ENCODE measurements at places on chromosomes 2 and 18.

GRCh38 chr2:134139611-134140010, 114.3 kb upstream of the MGAT5 start:
- DNase-seq: no peak

GRCh38 chr18:75116165-75116564, 92.8 kb downstream of the PTGR3 start:
- no peak for DNase-seq

DNA sequence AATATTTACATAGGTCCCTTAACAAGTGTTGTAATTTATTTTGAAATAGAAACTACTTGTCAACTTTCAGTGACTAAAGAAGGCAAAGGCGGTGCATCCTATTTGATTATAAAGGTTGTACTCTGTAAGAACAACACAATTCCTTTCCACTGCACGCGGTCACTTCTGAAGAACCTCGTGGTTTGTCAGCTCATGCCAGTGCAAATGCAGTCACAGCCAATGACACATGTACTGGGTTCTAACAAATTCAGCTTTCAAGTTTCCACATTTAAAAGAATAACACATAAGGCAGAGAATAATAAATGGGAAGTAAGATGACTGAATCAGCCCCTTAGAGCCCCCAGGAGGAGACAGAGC, 39.7 kb downstream of the CYB5A start:
- no peak for DNase-seq

GRCh38 chr2:106009096-106009495, 185.0 kb downstream of the UXS1 start:
- DNase-seq: no peak

DNA sequence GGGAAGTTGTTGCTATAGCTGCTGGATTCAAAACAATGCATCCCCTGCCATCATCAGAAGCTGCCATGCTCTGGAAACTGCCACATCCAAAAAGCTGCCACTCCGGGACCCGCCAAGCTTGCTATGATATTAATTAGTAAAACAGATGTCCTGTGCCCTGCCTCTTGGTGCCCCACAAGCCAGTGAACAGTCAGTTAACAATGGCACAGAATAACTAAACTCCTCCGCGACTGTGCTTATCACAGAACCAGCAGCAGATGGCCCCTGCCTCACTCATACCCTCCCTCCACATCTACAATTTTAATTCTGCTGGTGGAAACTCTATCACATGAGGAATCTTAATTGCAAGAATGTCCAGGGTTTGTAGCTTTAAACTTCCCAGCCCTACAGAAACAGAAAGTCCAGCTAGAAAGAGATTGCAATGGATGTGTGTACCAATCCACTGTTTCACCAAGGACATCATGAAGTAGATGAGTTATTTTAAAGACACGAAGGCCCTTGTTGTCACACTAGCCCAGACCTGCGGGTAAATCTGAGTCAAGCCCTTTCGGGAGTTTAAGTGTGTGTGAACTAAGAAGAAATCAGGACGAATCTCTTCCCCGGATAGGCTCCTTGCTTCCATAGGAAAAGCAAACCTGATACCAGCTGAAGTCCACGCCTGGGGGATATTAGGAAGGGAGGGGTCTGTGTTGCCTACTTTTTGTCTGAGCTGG, 7.4 kb upstream of the ACYP2 start:
- no peak for DNase-seq

DNA sequence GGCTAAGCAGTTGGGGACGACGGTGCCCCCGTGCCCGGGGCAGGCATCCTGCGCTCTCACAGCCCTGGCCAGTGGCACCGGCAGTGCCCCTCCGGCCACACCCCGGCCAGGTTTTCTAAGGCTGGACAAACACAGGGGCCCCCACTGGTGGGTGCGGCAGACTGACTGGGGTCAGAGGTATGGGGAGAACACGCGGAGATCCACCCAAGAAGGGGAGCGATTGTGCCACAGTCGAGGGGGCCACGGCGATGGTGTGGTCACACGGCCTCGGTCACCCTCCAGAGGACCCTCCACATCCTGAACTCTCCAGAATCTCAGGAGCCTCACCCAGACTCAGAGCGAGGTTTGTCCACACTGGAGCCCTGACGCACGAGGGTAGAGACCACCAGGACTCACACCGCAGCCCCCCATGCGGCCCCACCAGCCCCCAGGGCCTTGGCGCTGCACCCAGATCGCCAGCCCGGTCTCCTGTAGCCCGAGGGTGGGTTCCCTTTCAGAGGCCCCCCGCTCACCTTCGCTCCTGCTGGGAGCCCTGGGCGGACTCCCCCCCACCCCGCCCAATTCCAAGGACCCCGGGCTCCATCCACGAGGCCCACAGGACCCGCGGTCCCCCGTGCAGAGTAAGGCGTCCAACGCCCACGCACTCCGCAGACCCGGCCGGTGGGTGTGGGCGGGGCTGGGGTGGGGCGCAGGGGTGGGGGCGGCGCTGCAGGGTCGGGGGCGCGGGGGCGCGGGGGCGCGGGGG, 15.2 kb downstream of the PDCD1 start:
- no peak for DNase-seq

GRCh38 chr2:54348646-54349045, 92.6 kb upstream of the TSPYL6 start:
- DNase-seq: no peak

GRCh38 chr2:173094731-173095130, 19.1 kb downstream of the MAP3K20 start:
- DNase-seq: no peak

DNA sequence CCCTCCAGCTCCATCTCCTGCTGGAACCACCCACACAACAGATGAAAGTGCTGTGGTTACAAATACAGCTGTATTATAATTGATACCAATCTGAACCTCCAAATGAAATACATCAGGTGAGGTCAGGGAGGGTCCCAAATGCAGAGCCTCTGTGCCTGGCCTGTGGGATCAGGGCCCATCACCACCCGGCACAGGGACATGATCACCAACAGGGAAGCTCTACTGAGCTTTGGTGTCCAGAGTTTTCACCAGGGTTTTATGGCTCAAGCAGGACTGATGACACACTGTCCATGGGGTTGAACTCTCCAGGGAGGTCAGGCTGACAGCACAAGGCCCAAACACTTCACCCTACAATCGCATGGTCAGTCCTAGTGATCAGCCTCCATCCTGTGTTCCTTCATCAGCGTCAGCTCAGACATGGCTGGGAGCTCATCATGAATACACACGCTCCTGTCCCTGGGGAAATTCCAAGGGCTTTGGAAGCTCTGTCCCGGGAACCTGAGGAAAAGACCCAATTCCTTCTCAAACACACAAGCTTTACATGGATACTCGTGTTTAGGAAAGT, 3.9 kb upstream of the PXDN start:
- no peak for DNase-seq

- no peak for DNase-seq
These were observed 36.1 kb downstream of the LIMS1 start for GRCh38 chr2:108570416-108570815.

- no peak for DNase-seq
These were observed 54.3 kb downstream of the INPP5D start for GRCh38 chr2:233114421-233114861.

DNA sequence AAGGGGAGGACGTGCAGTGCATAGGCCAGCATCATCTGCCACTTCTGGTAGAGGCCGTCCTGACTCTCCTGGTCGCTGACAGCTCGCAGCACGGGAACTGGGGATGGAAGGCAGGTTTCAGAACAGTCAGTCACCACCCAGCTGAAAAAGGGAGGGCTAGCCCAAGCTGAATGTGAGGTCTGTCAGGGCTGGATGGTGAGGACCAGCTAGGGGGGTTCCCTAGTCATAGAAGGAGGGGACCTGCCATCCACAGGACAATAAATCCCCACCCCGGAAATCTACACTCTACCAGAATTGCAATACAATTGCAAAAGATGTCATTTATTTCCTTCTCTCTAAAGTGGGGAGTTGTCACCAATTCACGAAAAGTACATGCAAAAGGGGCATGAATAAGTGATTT, 15.8 kb downstream of the ABCG5 start:
- DNase-seq: no peak

- peak; percentile 46 for DNase-seq
These were observed 213.0 kb upstream of the CELF4 start for GRCh38 chr18:37778417-37779165.

- DNase-seq: no peak
These were observed 52.5 kb upstream of the APCDD1 start for GRCh38 chr18:10401930-10402329.

DNA sequence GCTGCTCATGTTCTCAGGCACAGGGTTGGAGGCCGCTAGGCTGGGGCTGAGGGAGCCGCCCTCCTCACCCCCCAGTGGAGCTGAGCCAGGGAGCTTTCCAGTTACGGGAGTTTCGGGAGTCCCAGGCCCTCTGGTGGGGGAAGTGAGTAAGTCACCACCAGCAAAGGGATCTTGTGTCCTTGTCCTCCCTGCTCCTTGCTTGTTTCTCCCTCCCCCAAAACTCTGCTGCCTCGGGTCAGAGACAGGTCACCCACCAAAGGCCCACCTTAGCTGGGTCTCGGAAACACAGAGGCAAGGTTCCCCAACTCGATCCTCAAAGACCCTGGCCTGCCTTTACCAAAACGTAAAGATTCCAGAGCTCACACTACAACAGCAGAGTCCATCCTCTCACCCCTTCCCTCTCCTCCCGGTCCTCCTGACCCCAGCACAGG, 60.5 kb upstream of the POMC start:
- DNase-seq: peak; percentile 35

GRCh38 chr2:160566717-160567116, 73.1 kb upstream of the RBMS1 start:
- DNase-seq: no peak

DNA sequence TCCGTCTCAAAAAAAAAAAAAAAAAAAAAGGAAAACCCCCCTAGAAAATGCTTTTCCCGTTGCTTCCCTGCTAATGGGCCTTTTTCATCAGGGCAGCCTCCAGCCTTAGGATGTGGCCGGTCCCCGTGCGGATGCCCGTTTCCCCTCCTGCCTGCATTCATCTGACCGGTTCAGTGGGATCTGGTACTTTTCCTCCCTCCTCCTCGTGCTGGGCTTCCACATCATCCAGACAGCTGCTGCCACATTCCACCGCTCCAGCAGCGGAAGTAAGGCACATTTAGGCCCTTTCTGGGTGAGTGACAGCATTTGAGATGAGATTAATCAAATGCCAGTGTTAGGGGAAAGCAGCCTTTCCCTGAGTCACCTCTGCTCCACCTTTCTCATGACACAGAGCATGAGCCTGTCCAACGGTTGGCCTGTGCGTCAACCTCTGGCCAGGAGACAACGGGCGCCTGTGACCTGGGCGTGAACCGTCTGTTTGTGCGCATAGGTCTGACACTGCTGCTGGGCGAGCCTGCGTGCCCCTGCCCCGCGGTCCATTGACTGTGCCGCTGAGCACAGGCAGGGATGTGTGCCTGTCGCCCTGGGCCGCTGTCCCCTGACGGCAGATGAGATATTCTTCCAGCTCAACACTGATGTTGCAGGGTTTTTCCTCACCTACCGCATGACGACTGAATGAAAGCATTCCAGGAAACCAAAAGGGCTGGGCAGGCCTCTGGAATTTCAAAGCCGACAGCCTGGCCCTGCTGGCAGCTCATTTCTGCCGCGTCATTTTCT, 174.0 kb downstream of the TGIF1 start:
- DNase-seq: peak; percentile 20

DNA sequence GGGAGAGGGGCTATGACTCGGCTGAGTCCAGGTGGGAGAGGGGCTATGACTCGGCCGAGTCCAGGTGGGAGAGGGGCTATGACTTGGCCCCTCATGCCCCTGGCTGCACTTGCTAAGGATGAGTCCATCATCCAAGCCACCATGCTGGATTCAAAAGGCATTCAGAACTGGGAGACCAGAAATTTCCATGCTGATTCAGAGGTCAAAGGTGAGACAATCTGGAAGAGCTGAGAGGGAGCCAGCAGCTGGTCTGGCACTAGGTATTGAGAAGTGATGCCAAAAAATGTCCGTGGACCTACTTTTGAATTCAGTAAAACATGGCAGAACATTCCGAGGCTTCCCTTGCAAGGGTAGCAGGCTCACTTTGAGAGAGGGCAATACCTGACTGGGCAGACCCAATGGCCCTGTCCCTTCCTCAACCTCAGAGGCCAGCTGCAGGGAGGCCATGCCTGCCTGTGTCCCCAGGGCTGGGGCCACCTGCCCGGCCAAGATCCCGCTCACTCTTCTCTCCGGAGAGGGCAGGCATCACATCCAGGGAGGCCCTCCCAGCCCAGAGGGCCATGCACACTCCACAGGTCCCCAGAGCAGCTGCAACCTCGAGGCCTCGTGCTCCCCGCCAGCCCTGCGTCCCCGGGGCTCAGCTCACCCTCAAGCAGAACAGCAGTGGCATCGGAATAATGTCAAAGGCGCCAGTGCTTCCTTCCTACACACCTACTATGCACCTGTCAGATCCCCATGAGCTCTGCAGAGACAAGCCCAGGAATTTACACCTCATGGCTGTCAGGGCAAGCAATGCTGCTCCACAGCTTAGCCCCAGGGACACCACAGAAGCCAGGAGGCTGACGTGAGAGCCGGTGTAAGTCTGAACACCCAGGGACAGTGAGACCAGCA, 80.2 kb upstream of the GPC1 start:
- DNase-seq: no peak

DNA sequence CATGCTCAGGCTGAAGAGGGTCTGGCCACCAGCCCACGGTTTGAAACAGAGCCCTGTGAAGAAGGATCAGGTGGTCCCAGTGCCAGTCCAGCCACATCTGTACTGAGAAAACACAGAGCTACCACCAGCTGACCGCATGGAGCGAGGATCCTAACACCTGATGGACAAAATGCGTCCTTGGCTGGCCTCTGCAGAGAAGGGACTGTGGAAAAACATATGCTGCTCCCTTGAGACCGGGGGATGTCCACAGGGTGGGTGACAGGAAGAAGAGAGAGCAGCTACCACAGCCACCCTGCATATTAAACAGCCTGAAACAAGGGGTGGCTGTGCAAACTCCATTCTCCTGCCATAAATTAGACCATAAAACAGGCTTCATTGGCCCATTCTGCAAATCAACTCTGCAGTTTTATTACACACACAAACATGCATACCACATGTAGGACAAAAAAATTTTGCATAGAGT, 137.2 kb downstream of the BCL2 start:
- no peak for DNase-seq

DNA sequence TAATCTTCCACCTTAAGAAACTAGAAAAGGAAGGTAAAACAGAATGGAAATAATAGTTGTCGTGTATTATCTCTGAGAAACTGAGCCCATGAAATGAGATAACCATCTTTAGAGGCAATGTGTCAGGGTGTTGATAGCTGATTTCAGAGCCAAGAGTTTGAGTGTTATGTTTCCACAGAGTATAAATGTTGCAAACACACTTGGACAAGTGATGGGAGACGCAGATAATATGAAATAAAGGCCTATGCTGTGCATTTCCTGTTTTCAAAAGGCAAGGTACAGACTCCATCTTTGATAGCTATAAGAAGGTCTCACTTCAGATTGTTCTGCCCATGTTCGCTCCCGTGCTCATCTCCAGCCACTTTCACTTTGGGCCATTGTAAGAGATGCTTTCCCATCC, 25.9 kb upstream of the DNER start:
- no peak for DNase-seq

GRCh38 chr18:31380912-31381311, 4.3 kb downstream of the DSG4 start:
- DNase-seq: no peak

- no peak for DNase-seq
These were observed 631.8 kb upstream of the RAB6C start for GRCh38 chr2:129347486-129348217.

- no peak for DNase-seq
These were observed 102.6 kb upstream of the NDUFV2 start for GRCh38 chr18:8999872-9000271.
